ENCODE measurements at places on chromosomes 4 and X. TPM values are rescaled to one million over a fixed set of nuclear protein-coding genes. Genes with fewer than 3 reads are reported as not detected.

DNA sequence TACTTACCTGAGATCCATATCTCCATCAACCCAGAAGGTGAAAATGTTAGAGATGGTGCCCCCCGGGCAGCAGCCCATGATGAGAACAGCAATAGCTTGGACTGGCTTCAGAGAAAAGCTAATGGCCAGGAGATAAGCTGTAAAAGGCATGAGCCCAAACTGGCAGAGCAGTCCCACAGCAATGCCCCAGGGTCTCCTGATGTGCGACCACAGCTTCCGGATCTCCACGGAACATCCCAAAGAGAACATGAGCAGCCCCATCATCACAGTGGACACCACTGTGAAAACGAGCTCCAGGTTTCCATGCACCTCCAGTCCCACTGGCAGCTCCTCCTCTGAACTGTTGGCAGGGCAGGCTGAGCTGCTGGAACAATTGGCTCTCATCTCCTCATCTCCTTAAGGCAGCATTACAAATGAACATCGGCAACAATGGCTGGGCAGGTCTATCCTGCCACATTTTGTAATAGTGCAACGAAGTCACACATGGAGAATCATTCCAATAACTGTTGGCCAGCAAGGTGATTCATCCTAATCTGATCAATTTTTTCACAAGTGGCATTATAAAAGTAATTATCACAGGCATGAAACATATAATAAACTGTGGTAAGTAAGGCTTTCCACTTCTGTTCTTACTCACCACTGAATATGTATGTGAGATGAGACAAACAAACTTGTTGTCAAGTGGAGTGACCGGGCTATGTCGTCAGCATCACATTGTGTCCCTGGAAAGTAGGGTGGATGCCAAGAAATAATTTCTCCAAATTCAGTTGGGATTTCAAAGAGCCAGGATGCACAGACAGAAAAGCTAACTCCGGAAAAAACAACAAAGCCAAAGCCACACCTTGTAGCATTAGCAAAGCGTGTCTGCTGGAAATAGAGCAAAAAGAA lies at the start of gene SLC10A6:
SLC10A6 (minus strand) TSS at position 653 of the 888 bp plus-strand sequence; CDS start at position 384, 269 bp downstream.
- no peak for DNase-seq
- H3K4me1 ChIP-seq: peaks cover 2% of the 10 kb centered on the region
- H3K27me3 ChIP-seq: peaks cover 2% of the 10 kb centered on the region
- H3K4me3 ChIP-seq: no peak within 1 kb of the TSS
- no peak within 1 kb of the TSS for H3K27ac ChIP-seq

DNA sequence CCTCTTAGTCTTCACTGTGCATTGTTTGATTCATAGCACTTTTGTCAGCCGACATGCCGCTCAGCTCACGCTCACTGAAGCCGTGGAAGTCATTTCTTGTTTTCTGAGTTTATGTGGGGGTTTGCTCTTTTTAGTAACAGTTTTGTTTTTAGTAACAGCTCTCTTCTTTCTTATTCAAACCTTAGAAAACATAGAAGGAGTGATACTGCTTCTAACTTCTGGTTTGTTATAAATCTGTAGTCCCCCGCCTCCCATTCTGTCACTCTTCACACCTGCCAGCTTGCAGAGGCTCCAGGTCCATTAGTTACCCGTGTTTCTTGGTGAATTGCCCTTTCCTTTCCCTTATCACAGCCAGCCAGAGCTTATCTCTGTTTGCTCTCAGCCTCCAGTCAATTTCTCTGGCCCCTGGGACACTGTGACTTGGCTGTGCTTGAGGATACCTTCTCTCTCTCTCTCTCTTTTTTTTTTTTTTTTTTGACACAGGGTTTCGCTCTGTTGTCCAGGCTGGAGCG lies 50.5 kb downstream of the GRK4 start:
- H3K27me3 ChIP-seq: peaks cover 2% of the 10 kb centered on the region
- DNase-seq: no peak
- H3K4me3 ChIP-seq: peak overlapping the region; percentile 17
- no peaks in the 10 kb centered on the region for H3K36me3 ChIP-seq

DNA sequence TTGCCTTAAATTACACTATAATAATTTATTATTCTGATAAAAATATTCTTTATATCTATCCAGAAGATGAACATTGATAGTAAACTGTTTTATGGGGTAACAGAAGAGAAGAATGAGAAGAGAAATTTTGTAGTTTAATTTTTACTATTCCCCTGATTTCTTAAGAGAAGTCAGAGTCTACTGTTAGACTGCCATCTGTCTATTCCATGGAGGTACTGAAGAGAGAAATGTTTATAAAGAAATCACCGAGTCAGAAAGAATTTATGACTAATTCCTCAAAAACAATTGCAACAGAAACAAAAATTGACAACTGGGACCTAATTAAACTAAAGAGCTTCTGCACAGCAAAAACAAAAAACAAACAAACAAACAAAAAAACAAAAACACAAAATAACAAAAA lies 149.9 kb downstream of the FGF16 start:
- H3K36me3 ChIP-seq: peaks cover 11% of the 10 kb centered on the region
- no peak for DNase-seq
- H3K4me1 ChIP-seq: no peaks in the 10 kb centered on the region
- H3K27ac ChIP-seq: no peak overlapping the region
- H3K4me3 ChIP-seq: no peak overlapping the region
- H3K27me3 ChIP-seq: no peaks in the 10 kb centered on the region

DNA sequence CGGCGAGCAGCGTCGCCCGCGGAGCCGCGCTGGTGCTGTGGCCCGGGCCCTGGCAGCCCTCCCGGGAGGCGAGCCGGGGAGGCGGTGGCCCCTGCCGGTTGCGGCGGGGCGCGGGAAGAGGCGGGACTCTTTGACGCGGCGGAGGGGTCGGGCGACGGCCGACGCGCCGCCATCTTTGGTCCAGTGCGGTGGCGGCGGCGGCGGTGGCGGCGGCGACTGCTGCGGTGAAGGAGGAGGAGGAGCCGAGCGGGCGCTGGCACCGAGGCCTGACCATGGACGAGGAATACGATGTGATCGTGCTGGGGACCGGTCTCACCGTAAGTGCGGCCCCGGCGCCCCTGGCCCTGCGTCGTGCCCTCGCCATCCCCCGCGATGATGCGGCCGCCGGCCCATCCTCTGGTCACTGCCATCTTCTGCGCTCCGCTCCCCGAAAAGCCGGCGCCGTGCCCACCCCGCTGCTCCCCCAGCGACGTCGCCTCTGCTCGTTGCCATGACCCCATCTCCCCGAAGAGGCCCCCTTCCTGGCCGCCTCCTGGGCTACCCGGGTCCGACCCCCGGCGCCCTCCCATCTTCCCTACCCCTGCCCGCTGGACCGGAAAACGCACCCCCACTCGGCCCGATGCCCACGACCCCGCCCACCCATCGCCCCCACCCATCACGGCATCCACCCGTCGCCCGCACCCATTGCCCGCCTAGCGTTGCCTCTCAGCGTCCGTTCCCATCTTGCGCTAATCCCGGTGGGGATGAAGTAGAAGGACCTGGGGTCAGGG lies at the start of gene GDI1:
GDI1 (plus strand) TSS at position 172 of the 770 bp plus-strand sequence; CDS start at position 273, 101 bp downstream.
- peak within 1 kb of the TSS; percentile 81 for H3K4me3 ChIP-seq
- H3K27me3 ChIP-seq: no peaks in the 10 kb centered on the region
- H3K4me1 ChIP-seq: peaks cover 4% of the 10 kb centered on the region

DNA sequence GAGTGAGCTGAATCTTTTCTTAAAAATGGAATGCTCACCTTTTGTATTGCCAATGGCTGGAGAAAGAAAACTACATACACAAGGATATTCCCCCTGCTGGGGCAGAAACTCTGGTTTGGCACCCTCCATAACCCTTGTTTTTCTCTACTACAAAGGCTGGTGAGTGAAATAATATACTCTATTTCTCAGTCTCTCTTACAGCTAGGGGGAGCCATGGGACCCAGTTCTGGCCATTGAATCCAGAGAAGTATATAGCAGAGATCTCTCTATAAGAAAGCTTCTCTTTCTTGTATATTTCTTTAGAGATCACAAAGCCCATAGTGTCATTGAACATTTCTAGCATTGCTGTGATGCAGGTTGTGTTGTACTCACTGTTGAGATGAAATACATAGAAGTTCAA lies 49.8 kb downstream of the SMPX start:
- DNase-seq: no peak
- no peaks in the 10 kb centered on the region for H3K27me3 ChIP-seq
- no peak overlapping the region for H3K4me3 ChIP-seq
- H3K4me1 ChIP-seq: peaks cover 11% of the 10 kb centered on the region

DNA sequence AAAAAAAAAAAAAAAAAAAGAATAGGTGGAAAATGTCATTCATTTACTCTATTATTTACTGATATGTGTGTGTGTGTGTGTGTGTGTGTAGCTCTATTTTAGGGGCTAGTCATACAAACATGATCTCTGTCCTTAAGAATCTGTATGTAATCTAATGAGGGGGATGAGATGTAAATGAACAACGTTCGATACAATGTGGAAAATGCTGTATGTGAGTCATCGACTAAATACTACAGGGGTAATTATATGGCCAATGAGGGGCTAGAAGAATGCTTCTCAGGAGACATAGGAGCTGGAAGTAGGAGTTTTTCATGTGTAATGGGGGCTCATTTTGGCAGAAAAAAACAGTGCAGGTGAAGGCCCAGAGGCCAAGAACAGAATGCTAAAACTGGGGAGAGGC lies 41.9 kb downstream of the LEF1 start:
- no peak for DNase-seq
- no peaks in the 10 kb centered on the region for H3K4me1 ChIP-seq
- no peaks in the 10 kb centered on the region for H3K27me3 ChIP-seq

- no peak overlapping the region for H3K27ac ChIP-seq
- H3K4me1 ChIP-seq: peaks cover 41% of the 10 kb centered on the region
- no peak overlapping the region for H3K4me3 ChIP-seq
- no peaks in the 10 kb centered on the region for H3K36me3 ChIP-seq
Observed at GRCh38 chr4:81951891-81952455, 421.8 kb downstream of the HNRNPD start.

DNA sequence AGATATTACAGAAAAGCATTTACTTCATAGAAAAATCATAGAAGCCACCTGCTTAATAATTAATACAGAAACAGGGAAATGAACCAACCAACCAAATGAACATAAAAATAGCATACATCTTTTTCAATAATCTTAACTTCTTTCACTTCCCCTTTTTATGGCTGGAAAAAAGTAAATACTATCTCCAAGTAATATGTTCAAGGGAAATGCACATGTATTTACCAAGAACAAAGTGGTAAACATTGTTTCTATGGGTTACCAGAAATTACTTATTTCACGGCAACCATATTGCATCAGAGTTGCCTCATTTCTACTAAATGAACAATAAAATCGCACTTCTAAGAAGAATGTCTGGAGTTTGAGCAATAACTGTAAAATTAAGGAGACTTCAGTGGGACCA lies 321.3 kb downstream of the TMA16 start:
- no peaks in the 10 kb centered on the region for H3K36me3 ChIP-seq
- no peak for DNase-seq
- H3K4me1 ChIP-seq: peaks cover 3% of the 10 kb centered on the region
- no peak overlapping the region for H3K27ac ChIP-seq

- H3K4me1 ChIP-seq: no peaks in the 10 kb centered on the region
- DNase-seq: no peak
- no peak overlapping the region for H3K4me3 ChIP-seq
- H3K27me3 ChIP-seq: no peaks in the 10 kb centered on the region
Observed at GRCh38 chr4:180953572-180953971, 1289.6 kb upstream of the TENM3 start.

DNA sequence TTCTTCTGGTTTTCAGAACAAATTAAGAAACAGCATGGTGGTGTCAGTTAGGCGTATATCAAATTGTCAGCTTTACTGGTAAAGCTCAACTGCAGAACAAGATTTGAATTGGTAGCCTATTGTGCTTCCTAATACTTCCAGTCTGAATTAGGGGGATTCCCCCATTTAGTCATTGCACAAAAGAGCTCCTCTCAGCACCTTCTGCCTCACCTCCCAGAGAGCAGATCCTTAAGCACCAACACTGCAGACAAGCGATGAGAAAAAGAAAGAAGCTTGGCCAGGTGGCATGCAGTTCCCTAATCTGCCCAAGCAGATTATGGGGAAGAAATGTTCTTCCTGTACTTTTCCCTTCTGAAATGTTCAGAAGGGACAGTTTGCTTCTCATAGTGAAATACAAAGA lies 9.2 kb downstream of the MAP9 start:
- H3K27ac ChIP-seq: no peak overlapping the region
- H3K36me3 ChIP-seq: peaks cover 28% of the 10 kb centered on the region
- no peak for DNase-seq
- no peak overlapping the region for H3K4me3 ChIP-seq
- H3K27me3 ChIP-seq: no peaks in the 10 kb centered on the region
- peaks cover 3% of the 10 kb centered on the region for H3K4me1 ChIP-seq

- no peak overlapping the region for H3K4me3 ChIP-seq
- no peaks in the 10 kb centered on the region for H3K36me3 ChIP-seq
- peaks cover 5% of the 10 kb centered on the region for H3K4me1 ChIP-seq
- no peak overlapping the region for H3K27ac ChIP-seq
Observed at GRCh38 chr4:11624370-11624769, 195.7 kb upstream of the HS3ST1 start.

- no peak for DNase-seq
- no peak overlapping the region for H3K27ac ChIP-seq
- H3K4me3 ChIP-seq: no peak overlapping the region
- no peaks in the 10 kb centered on the region for H3K4me1 ChIP-seq
- H3K27me3 ChIP-seq: peaks cover 12% of the 10 kb centered on the region
Observed at GRCh38 chr4:183347146-183347545, 24.9 kb upstream of the CLDN24 start.

- peaks cover 5% of the 10 kb centered on the region for H3K4me1 ChIP-seq
- H3K27ac ChIP-seq: no peak overlapping the region
- DNase-seq: no peak
Observed at GRCh38 chr4:26088433-26088928, 174.5 kb downstream of the SMIM20 start.

DNA sequence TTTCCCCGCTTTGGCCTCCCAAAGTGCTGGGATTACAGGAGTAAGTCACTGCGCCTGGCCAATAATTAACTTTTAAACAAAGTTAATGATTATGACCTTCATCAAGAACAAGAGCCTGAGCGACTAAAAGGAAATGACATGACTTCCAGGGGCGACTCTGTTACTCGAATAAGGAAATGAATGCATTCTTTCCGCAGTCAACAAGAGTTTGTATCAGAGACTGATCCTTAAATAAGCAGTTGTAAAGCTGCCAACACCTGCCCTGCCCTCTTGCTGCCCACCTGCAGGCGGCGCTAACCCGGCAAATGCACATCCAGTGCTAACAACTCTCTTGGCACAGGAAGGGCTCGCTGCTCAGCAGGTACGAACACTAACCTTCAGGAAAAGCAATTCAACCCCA lies 27.3 kb downstream of the WDR1 start:
- peaks cover 31% of the 10 kb centered on the region for H3K36me3 ChIP-seq
- peak overlapping the region; percentile 91 for H3K27ac ChIP-seq
- H3K27me3 ChIP-seq: no peaks in the 10 kb centered on the region
- H3K4me1 ChIP-seq: peaks cover 17% of the 10 kb centered on the region

DNA sequence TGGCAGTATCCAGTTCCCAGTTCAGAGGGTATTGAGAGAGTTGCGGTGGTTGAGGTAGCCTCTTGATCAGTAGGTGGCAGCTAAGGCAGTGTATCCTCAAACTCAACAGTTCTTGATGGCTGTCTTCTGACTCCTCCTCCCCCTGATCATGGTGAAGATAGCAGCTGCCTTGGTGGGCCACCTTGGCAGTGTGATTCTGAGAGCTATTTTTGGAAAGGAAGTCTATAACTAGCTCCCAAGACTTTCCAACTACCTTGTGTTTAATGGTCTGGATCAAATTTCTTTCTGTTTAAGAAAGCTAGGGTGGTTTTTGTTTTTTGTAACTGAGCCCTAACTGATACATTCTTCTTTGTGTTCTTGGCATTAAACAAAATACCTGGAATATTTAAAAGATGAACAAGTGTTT lies 10.5 kb upstream of the TBC1D19 start:
- no peaks in the 10 kb centered on the region for H3K27me3 ChIP-seq
- DNase-seq: no peak
- H3K36me3 ChIP-seq: no peaks in the 10 kb centered on the region
- no peak overlapping the region for H3K27ac ChIP-seq

TSPAN7 gene
- total RNA-seq: 21.8 TPM

NRK gene
- total RNA-seq: 9.8 TPM

IL2 gene
- total RNA-seq: not detected

Data from progenitor cell of endocrine pancreas (in vitro differentiated cells).